ENCODE measurements at places on chromosomes 6 and 20.
A peak's percentile ranks its signal among the peaks of the same experiment; 100 is the strongest.

- DNase-seq: peak; percentile 12
Measured at GRCh38 chr6:138719011-138719635, 54.4 kb upstream of the CCDC28A start.

- no peak for DNase-seq
Measured at GRCh38 chr6:105940990-105941389, 145.1 kb upstream of the PRDM1 start.

- no peak for DNase-seq
Measured at GRCh38 chr6:109166673-109167072, 71.4 kb downstream of the CEP57L1 start.

DNA sequence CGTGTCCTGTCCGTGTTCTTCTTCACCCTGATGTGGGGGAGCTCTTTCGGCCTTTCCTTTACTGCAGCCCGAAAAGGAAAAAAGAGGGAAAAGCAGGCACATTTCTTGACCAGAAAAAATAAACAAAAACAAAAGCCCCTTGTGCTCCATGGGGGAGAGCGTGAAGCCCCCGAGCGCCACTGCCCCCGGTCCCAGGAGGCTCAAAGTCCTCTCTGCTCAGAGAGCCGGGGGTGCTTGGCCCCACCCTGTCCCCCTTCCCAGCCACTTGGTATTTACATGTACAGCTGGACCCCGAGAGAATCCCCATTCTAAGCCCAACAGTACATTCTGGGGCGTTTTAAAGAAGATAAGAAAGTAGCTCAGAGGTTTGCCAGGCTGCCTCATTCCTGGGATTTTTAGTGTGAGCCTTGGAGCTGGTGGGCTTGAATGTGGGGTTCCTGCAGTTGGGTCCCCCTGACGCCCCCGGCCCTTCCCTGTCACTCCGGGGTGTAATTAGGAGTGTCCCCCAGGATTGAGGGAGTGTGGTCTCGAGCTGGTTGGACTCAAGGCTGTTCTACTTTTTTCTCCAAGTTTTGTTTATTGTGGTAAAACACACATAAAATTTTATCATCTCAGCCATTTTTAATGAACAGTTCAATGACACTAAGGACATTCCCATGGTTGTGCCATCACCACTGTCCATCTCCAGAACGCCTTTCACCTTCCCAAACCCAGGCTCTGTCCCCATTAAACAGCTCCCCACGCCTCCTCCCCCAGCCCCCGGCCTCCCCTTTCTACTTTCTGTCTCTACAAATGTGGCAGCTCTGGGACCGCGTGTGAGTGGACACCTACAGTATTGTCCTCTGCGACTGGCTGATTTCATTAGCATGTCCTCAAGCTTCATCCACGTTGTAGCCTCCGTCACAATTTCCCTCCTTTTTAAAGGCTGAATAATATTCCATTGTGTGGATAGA, 55.7 kb upstream of the BHLHE23 start:
- DNase-seq: no peak

GRCh38 chr6:135962731-135963130, 111.2 kb downstream of the PDE7B start:
- DNase-seq: no peak

GRCh38 chr6:121143476-121143875, 190.8 kb downstream of the TBC1D32 start:
- no peak for DNase-seq

DNA sequence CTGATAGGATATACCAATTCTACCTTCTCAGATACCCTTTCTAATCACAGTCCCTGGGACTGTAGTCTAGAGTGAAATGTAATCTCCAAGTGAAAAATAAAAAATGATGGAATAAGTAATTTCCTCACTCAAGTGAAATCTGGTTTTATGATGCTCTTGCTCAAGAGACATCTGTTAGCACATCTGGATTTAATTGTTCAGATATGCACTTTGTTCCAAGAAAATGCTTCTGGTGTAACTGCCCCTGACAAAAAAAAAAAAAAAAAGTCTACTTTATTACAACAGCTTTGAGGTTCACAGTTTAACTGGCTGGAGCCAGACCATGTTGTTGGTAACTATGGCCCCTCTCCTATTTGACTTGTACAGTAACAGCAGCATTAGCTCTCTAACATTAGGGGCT, 251.8 kb downstream of the BTBD9 start:
- peak; percentile 54 for DNase-seq

GRCh38 chr6:42393339-42393738, 58.4 kb downstream of the TRERF1 start:
- no peak for DNase-seq

DNA sequence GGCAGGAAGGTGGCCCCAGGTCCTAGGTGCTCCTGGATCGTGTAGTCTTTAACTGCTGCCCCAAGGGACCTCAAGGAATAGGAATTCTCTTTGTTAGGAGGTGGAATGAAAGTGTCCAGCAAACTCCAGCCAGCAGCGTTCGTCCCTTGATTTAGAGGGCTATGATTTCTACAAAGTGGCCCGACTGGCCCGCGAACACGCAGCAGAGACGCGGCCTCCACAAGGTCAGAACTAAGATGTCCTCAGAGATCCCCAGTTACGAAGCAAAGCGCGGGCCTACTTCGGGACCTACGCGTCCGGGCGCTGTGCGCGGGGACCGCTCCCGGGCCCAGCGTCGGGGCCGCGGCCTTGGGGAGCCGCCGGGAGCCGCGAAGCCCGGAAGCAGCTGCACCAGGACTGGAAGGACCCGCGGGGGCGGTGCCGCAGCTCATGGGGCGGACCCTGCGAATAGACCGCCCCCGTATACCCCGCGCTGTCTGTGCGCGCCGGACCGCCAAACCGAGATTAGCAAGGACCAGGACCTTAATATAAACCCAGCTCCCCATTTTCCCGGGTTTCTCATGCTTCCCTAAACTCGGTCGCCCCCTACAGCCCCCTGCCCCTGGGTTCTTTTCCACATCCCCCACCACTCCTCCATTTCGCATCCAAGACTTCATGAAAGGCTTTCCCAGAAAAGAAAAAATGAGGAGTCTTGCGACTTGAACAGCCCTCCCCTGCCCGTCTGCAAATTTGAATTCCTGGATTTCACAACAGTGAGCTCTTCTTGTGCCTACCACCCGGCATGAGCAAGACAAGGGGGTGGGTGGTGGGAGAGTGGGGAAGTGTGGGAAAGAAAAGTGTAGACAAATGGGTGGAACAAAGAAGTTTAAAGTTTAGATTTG, at the start of gene C6orf47:
TSS of gene C6orf47 (minus strand) at position 398 of the 881 bp plus-strand sequence. CDS start 831 bp downstream, outside the sequence.
- DNase-seq: peak; percentile 52

DNA sequence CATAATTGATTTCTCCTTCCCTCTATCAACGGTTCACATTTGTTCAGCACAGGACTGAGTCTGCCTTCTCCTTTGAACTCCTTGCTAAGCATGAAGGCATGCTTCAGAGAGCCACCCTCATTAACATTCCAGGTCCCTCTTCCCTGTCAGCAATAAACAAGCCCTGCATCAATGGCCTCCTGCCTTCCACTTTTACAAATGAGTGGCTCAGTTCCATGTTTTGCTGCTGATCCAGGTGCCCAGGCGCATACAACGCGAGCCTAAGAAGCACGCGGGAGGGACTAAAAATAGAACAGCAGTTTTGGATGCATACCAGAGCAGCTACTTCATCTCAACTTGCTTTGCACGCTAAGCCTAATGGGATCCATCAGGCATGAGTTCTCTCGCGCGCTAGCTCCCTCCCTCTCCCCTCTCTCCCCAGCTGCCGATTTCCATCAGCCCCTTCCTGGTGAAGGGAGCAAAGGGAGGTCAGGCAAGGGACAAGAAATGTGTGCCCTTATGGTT, 53.4 kb downstream of the TRAF3IP2 start:
- peak; percentile 94 for DNase-seq

GRCh38 chr6:79170431-79170830, 64.1 kb downstream of the HMGN3 start:
- DNase-seq: no peak

DNA sequence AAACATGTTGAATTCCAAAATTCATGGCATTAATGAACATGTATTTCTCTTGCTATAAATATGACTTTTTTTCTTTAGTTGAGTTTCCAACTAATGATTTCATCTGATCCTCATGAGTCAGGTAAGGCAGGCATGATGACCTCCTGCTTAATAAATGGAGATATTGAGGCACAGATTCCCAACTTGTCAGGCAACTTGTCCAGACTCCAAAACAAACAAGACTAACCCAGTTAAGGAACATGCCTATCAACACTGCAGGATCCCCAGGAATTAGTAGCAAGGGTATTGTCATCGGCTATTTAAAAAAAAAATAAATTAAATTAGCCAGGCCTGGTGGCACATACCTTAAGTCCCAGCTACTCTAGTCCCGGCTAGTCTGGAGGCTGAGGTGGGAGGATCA, 121.3 kb upstream of the SALL4 start:
- DNase-seq: no peak

GRCh38 chr6:2209226-2209809, 36.1 kb downstream of the GMDS start:
- DNase-seq: no peak

- DNase-seq: no peak
Measured at GRCh38 chr6:40903456-40903855, 135.6 kb downstream of the UNC5CL start.

- DNase-seq: no peak
Measured at GRCh38 chr20:610130-611046, at the start of gene TCF15. Gene TCF15 (minus strand): TSS chr20:610309. CDS start chr20:610237, 72 bp downstream.

- DNase-seq: no peak
Measured at GRCh38 chr20:32629813-32630212, 43.9 kb downstream of the C20orf203 start.

- no peak for DNase-seq
Measured at GRCh38 chr20:14576196-14576877, 238.9 kb upstream of the FLRT3 start.

GRCh38 chr6:11632795-11633511, 95.4 kb downstream of the TMEM170B start:
- DNase-seq: peak; percentile 79

DNA sequence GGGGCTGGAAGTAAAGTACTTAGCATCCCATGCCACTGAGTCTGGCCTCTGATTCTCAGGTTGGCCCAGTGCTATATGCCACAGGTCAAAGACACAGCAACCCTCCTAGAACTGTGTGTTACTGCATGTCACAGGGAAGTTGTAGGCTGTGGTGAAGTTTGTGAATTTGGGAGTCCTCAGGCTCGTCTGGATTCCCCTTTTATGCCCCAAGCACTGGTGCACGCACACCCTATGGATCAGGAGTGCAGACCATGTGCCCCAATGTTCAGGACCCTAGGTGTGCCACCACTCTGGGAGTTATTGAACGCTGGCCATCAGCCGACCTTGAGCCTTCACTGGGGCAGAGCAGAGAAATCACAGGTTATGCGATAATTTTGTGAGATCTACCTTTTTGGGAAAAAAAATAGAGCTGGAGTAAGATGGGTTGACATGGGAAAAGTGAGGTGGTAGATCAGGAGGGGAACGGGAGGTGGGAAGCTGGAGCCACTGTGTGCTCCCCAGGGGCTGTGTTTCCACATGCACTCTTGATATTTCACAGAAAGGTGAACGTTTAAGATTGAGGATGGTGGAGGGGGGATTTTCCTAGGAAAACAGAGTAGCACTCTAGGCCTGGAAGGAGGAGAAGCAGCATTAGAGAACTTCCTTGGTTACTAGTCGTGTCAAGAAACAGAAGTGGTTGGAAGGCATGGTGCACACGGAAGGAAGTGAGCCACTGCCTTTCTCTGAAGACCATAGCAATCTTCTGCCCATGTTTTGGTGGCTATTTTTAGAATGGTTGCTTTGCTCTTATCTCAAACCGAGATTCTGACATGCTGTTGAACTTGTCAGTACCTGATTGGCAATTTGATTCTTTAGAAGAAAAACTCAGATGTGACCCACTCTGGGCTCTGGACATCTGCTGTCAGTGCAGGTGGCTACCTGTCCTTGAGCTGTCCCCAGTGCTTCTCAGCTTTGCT, 44.1 kb downstream of the DUSP22 start:
- no peak for DNase-seq

GRCh38 chr20:44074252-44075151, 112.5 kb downstream of the JPH2 start:
- DNase-seq: peak; percentile 39

GRCh38 chr6:4377603-4378002, 242.2 kb upstream of the ECI2 start:
- DNase-seq: no peak

DNA sequence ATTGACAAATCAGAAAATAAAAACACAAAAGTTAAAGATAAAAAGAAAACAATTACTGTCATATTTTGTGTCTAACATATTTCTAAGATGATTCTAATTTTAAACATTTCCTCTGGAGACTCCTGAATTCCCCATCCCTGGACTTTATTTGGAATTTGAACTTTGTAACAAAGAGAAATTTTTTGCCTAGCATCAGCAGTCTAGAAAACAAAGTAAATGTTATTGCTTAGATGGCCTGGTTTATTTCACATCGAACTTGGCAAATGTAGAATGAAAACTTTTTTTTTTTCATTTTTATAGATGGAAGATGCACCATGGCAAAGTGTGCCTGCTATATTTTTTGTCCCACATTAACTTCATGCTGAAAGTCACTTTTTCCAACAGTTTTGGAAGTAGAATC, 159.1 kb downstream of the TBX18 start:
- DNase-seq: no peak

- DNase-seq: peak; percentile 15
Measured at GRCh38 chr6:36769183-36769675, 70.0 kb downstream of the CPNE5 start.

GRCh38 chr6:79134699-79135474, 56.8 kb upstream of the PHIP start:
- no peak for DNase-seq

GRCh38 chr20:43022568-43022967, 167.1 kb downstream of the PTPRT start:
- no peak for DNase-seq

- no peak for DNase-seq
Measured at GRCh38 chr20:55677011-55677410, 328.3 kb downstream of the CBLN4 start.

- DNase-seq: no peak
Measured at GRCh38 chr6:43142101-43142500, 29.0 kb upstream of the SRF start.

GRCh38 chr6:21601339-21601923, 7.9 kb downstream of the SOX4 start:
- no peak for DNase-seq

DNA sequence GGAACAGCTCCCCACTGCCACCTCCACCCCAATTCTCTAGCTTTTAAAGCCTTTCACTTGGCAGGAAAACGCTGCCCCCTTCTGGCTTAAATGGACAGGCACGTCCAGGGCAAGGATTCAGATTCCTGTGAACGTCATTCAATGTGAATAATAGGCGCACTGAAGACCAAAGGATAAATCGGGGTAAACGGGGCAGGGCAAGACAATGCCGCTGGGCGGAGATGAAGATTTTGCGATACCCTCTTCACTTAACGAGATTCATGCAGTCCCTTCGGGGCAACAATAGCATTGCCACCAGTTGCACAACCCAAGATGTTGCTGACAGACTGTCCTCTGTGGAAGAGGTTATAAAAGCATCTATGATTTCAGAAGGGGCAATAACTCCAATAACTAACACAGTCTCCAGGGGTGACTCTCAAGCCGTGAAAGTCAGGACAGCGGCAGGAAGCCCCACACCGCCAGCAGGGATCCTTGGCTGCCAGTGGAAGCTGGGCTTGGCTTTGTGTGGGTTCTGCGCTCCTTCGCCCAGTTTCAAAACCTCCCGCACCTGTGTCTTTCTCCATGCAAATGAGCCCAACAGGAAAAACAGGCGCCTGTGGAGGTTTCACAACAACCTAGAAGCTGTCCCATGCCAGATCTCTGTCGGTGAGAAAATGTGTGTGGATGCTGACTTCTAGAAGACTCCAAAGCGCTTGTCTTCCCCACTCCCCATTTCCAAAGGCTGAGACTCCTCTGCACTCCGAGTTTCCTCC, 291.8 kb downstream of the BMP7 start:
- peak; percentile 52 for DNase-seq

- DNase-seq: no peak
Measured at GRCh38 chr6:159443417-159443920, 249.6 kb downstream of the SOD2 start.

Measured in HFFc6 (cell line).